Stimulated activated CD4-positive, alpha-beta T cell treated with anti-CD3 and anti-CD28 coated beads, Interleukin-1b, Interleukin-23, amount 100 ng/mL, for 1 hour (primary cell): ENCODE measurements at places on chromosomes 16 and 17.

- no peak for DNase-seq
These were observed 10.0 kb upstream of the SCNN1G start for GRCh38 chr16:23172583-23172982.

DNA sequence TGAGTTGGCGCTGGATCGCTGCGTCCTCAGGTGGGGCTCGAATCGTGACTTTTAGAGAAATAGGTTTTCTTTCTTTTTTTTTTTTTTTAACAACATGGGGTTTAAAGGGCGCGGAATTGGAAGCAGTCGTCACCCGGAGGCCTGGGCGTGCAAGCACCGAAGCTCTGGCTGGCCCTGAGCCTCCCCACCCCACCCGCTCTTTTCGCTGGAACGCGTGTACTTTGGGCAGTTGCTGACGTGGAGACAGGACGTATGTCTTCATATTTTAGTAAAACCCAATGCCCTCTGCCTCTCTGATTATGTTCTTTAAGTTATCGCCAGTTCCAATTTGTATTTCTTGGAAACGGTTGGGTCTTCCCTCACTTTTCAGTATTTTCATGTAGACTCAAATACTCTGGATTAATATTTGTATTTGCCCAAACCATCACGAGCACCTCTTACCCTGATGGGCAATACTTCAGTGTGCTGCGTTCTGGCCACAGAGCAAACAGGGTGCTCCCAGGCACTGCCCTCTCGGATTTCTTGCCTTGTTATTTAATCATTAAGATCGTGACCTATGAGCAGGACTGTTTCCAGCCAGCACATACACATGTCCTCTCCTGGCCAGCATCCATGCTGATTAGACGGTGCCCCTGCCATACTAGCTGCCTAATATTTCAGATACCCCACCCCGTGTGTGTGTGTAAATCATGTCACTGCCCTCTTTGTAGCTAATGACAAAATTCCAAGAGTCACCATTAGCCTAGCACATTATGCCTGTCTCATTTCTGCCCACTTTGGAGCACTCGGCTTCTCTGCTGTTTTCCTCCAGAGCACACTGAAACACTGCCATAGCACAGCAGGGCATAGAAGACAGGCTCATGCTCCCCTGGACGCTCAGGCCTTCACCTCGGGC, 805 bp upstream of the C16orf95 start:
- no peak for DNase-seq

DNA sequence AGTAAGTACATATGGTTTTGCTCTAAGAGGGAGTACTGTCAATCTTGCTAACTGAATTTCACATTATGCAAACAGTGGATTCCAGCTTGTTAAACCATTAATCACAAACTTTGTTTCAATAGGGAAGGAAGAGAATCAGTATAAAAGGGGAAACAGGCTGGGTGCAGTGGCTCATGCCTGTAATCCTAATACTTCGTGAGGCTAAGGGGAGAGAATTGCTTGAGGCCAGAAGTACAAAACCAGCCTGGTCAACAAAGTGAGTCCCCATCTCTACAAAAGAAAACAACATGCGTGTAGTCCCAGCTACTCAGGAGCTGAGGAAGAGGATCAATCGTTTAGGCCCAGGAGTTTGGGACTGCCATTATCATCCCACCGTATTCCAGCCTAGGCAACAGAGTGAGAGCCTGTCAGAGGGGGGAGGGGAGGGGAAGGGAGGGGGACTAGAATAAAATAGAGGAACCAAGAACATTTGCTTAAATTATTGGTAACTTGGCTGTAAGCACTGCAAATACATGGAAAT, 65.7 kb downstream of the FBXL20 start:
- DNase-seq = no peak

DNA sequence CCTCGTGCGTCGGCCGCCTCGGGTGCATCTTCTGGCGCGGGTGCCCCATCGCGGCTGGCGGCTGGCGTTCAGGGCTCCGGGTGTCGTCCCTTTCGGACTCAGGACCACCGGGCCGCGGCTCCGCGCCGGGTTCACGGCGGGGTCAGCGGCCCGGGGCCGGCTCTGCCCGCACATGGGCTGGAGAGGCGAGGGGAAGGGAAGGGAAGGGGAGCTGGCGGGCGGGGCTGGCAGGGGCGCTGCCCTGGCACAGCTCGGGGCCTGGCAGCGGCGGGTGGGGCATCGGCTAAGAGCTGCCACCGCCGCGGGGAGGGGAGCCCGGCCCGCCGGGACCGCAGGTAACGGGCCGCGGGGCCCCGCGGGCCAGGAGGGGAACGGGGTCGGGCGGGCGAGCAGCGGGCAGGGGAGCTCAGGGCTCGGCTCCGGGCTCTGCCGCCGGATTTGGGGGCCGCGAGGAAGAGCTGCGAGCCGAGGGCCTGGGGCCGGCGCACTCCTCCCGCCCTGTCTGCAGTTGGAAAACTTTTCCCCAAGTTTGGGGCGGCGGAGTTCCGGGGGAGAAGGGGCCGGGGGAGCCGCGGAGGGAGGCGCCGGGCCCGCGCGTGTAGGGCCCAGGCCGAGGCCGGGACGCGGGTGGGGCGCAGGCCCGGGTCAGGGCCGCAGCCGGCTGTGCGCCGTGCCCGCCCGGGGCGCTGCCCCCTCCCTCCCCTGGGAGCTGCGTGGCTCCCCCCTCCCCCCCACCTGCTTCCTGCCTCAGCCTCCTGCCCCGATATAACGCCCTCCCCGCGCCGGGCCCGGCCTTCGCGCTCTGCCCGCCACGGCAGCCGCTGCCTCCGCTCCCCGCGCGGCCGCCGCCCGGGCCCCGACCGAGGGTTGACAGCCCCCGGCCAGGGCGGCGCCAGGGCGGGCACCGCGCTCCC, 646 bp downstream of the HIC1 start:
- DNase-seq = no peak

GRCh38 chr16:49854188-49854795, 1.6 kb downstream of the ZNF423 start:
- DNase-seq = no peak

DNA sequence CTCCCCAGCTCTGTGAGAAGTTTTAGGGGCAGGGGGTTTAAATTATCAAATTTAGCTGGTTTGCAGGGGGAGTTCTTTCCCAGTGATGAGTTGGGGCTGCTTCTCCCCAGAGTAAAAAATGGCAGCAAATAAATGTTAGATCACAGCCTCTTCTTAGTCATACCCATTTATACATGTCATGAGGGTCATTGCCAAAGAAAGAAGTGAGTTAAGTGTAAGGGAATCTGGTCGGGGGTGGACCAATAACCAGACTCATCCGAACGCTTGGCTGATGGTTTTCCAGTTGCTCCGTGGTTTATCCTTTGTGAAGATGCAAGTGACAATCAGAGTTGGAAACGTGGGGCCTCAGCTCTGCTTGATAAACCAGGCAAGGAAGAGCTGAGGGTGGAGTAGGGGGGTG, 87.1 kb downstream of the PLXDC1 start:
- no peak for DNase-seq
